HT-29 (cell line): ENCODE measurements at places on chromosomes 6 and 20.
A peak's percentile ranks its signal among the peaks of the same experiment; 100 is the strongest.

- peak; percentile 89 for DNase-seq
Observed at GRCh38 chr6:36682328-36683144, 4.0 kb downstream of the CDKN1A start.

DNA sequence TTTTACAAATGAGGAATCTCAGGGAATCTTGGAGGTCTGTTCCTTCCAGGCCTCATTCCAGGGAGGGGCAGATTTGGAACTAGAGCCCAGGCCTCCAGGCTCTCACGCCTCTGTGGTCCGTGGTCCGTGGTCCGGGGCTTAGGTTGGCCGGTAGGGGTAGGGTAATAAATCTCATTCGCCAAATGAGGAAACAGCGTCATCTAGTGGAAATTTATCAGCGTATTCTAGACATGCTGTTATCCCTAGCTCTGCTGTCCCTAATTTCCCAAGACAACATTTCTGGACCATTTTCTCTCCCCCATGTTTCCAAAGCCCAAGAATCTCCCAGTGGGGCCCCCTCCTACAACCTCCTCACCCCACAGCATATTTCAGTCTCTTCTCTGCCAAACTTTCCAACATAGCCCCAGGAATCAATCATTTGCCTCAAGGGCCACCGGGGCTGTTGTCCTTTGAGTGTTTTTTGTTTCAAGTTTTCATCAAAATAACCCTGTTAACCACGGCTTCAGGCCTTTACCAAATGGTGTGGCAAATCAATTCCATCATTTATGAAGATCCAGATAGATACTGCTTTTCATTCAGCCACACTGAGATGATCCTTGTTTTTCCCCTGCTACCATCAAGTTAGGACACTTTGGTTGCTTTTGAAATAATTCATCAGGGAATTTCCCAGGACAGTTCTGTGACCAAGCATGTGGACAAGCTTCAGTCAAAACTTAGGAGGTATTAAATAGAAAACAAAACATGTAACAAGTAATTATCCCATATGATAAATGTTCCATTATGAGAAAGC, 126.8 kb downstream of the ALDH8A1 start:
- peak; percentile 93 for DNase-seq

DNA sequence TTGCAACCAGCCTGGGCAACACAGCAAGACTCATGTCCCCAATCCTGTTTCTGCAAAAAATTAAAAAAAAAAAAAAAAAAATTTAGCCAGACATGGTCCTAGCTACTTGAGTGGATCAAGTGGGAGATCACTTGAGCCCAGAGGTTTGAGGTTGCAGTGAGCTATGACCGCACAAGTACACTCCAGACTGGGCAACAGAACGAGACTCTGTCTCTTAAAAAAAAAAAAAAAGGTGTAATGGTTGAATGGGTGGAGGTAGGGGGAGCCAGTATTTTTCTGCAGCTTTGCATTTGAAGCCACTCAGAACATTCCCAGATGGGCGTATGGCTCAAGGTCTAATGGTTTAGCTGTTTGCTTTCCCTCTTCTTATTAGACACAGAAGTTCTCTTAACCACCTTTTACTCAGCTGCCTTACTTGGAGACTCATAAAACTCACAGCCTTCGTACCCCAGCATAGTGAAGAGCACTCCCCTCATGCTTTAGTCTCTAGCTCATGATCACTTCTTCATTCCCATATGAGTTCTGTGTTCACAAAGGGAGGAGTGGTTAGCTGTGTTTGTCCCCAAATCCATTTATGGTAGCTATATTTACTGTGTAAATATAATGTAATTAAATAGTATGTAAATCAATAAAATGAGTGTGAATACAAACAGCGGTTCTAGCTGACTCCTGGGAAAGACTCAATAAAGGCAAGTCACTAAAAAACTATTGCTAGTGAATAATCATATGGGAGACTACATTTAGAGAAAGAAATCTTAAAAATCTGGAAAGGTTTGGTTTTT, 9.0 kb downstream of the FKBP1A start:
- no peak for DNase-seq

GRCh38 chr6:140276133-140276532, 901.7 kb upstream of the CITED2 start:
- DNase-seq, result no peak

- DNase-seq, result peak; percentile 56
Observed at GRCh38 chr6:138504764-138505689, 5.7 kb upstream of the NHSL1 start.

DNA sequence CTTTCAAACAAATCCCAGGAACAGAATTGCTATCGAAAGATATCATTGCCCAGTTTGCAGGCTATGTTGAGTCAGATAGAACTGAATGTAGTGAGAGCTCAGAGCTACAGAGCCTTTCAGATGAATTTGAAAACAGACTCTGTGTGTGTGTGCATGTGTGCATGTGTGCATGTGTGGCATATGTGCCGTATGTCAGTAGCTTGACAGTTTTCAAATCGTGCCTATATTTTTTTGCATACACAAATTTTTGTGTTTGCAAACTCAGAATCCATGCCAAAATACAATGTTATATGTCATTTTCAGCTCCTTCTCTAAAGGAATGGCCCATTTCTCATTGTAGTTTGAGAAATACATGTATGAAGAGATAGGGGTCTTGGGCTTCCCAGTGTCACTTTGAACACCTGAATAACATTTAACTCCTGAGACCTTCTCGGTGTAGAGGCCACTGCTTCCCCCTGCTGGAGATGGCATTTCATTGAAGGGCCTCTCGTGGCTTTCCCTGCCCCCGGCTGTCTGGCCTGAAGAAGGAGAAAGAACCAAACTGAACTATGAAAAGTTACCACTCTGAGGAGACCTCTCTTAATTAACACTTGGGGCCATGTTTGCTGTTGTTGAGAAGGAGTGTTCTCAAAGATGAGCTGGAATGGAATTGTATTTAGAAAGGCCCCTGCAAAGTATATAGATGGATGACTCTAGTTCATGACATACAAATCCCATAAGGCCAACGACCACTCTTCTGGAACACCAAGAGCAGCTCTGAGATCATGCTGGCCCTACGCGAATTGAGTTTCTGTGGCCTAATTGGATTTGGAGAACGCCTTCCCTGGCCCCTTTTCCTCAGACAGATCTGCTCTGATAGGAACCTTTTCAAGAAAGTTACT, 58.7 kb downstream of the VAPB start:
- DNase-seq, result peak; percentile 81
